ENCODE measurements at places on chromosomes 6 and 20.

GRCh38 chr6:86476311-86476710 is 461.0 kb upstream of the HTR1E start:
- DNase-seq: no peak

DNA sequence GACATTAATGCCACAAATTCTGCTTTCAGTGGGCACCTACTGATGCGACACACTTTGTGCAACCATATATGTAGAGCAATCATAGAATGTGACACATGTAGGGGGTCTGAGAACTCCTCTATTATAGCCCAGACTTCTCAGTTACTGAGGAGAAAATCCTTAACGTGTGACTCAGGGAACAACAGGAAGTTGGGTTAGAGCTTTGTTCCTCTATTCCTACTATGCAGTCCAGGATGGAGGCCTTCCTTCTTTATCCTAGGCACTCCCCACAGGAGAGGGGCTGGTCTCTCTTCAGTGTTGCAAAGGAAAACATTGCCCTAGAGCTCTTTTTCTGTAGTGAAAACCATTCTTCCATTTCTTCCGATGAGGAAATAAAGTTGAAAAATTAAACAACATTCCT is 39.6 kb upstream of the RCAN2 start:
- DNase-seq: no peak

GRCh38 chr6:149699150-149699549 is 18.8 kb downstream of the LATS1 start:
- DNase-seq: no peak

GRCh38 chr6:80440496-80441115 is 334.1 kb downstream of the BCKDHB start:
- DNase-seq: no peak

DNA sequence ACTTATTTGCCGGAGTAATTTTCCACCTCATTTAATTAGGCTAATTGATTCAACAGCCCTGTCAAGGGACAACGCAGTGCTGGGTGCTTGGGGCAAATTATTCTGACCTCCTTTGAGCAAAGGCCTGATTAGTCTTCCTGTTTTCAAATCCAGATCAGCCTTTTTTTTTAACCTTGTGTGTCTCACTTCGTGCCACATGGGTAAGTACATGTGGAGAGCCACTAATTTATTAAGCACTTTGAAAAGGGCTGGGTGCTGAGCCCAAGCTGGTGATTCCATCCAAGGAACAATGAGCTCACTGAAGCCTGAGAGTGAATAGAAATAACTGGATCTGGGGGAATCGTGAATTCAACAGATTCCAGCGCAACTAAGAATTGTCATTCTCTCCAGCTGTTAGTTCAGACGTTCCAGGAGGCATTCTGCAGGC is 229.3 kb downstream of the CLIC5 start:
- DNase-seq: no peak

DNA sequence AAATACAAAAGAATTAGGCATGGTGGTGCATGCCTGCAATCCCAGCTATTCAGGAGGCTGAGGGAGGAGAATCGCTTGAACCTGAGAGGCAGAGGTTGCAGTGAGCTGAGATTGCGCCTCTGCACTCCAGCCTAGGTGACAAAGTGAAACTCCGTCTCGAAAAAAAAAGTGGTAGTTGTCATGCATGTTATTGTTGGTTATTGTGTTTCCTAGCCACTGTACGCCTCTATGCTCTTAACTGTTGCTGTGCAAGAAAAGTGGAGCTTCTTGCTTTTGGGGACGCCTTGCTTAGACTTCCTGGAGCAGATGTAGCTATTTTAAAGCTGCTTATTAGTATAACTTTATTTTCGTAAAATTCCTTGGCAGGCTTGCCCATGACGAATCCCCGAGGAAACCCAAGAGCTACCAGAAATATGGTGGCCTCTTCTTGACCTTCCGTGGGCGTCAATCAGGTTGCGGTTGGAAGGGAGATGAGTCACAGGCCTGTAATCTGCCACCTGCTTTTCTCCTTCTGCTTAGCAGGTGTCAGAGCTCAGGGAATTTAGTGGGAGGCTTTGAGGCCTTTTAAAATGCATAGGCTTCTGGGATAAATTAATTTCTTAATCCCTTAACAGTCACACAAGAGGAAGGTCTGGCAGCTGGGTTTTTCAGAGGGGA is 17.3 kb downstream of the GABRR2 start:
- DNase-seq: peak; percentile 41

GRCh38 chr6:35624341-35625070 is 64.2 kb downstream of the FKBP5 start:
- no peak for DNase-seq

DNA sequence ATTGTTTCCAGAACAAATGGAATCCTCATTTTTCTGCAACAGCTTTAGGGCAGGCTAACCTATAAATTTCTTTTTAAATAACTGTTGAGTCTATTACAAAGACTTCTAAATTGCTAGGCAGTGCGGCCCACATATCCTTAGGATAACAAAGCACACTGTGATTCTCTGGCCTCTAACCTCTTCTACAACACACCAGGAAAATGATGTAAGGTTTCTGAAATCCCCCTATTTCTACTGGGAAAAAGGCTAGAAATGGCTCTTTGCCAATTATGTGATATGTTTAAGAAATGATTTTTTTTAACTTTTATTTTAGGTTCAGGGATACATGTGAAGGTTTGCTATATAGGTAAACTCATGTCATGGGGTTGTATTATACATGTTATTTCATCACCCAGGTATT is 17.3 kb upstream of the NT5E start:
- DNase-seq: no peak

DNA sequence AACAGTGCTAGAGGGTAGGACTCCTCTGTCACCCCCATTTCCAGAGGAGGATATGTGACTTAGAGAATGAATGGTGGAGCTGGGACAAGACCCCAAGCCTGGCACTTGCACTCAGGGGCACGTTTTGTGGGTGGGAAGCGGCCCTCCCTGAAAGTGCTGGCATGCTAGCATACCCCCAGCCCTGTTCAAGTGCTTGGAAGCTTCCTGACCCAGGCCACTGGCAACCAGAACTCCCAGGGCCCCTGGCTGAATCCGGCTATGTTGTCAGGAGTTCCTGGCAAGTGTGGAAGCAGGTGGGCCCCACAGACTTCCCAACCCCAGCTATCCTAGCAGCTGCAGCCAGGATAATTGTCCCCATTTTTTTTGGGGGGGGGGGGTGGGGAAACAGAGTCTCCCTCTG is 35.6 kb upstream of the TGM2 start:
- DNase-seq: no peak

- no peak for DNase-seq
These were observed 24.3 kb upstream of the LRFN2 start for GRCh38 chr6:40611434-40611833.

DNA sequence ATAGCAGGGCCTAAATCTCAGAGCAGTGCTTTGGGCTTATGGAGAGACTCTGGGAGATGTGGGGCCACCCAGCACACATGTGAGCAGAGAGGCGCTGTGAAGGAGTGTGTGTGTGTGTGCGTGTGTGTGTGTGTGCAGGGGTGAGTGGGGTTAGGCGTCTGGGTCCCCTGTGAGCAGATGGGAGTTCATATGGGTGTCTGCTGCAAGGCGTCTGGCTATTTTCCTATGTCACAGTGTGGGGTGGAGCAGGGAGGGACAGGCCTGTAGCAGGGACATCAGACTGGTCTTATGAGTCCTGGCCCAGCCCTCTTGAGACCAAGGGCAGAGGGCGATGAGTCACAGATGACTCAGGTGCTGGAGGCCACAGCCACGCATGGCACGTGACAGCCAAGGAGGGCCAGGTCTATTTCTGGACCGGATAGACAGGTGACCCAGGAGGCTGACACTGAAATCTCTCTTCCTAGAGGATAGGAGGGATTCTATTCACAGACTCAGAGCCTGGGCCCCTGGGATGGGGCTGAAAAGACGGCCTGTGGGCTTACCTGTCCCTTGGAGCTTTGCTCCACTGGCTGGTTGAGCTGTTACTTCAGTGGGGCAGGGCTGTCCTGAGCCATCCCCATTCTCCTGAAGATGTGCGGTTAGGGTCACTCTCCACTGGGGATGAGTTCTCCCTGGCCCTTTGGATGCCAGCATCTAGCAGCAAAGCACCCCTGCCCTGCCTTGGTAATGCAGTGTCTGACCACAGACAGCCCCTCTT is 28.9 kb downstream of the VEGFA start:
- peak; percentile 71 for DNase-seq

DNA sequence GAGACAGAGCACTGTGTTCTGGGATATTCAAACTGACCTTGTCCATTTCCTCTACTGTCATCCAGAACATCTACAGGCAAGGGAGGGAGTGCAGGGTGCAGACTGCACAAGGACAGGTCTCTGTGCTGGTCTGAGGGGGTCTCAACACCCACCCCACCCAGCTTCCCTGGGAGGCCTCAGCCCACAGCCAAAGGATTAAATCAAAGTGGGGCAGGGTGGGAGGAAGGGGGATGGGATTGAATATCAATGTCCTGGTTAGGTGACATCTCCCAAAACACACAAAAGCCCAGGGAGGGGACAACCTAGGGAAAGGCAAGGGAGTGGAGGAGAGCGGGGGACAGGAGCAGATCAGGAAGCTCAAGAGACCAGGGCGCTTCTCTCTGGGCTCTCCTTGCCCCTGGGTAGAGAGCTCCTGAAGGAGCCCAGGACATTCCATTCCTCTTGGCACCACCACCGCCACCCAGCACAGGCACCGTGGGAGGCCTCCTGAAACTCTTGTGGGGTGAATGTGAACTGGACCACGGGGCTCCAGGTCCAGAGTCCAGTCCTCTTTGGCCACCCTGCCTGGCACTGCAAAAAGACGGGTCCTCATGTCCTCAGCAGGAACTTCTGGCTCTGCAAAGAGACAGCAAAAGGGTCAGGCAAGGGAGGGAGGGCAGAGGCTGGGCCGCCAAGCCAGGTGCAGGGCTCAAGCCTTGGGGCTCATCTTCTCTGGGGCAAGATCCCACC is 73.9 kb downstream of the JPH2 start:
- DNase-seq: no peak

DNA sequence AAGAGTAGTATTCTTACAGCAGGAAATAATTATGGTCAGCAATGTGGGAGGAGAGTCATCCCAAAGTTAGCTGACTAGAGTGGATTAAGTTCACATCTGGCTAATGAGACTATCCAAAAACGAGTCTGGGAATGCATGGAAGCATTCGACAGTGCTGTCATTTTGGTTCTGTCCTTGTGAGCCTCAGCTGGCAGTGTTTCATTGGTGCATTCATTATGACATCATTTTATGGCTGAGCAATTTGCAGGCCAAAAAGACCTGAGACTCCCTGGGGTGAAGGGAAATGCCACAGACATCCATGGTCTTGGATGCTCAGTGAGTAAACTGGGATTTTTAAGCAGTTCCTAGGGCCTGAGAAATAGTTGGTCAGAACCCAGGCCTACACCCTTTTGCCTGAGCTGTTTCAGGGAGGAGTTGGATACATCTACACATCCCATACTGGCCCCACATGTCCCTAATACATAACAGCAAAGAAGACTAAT is 196.4 kb upstream of the CCN2 start:
- DNase-seq: no peak

DNA sequence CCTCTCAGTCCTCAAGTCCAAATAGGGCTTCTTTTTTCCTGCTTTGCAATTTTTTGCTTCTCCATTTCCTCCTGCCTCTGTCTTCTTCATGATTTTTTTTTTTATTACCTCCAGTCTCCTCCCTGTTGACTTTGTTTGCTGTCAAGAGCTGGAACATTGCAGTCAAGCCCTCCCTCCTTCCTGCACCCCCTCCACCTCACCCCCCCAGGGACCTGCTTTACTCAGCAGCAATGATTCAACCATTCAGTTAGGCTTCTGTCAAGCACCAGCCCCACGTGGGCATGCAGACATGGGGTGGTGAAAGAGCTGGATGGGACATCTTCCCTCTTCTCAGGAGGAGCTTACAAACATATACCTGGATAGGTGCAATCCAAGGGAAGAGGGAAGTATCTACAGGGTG is 142.4 kb downstream of the LRFN2 start:
- DNase-seq: no peak

- no peak for DNase-seq
These were observed 22.7 kb upstream of the FRMD1 start for GRCh38 chr6:168101590-168102314.

Measured in SK-N-DZ (cell line).